ENCODE measurements at places on chromosomes 2 and 18.

GRCh38 chr18:55089610-55090009 lies 130.3 kb upstream of the CCDC68 start:
- no peak for DNase-seq

- DNase-seq: no peak
Observed at GRCh38 chr18:3753106-3753505, 303.1 kb downstream of the TGIF1 start.

DNA sequence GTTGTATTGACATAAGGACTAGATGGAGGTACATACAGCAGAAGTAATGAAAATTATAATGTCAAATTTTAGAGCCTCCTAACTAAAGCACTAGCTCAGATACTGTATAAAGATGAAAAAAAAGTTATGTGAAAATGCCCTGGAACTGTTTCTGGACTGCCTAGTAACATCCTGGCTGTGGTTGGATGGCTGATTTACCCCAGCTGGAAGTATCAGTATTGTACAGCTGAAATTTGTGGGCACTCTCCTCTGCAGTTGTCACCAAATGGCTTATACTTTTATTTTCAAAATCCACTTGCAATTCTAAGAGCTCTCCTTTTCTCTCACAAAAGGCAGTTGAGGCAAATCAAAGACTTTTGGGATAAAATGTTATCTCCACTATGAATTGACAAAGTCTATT lies 239.2 kb downstream of the RPIA start:
- DNase-seq: no peak

DNA sequence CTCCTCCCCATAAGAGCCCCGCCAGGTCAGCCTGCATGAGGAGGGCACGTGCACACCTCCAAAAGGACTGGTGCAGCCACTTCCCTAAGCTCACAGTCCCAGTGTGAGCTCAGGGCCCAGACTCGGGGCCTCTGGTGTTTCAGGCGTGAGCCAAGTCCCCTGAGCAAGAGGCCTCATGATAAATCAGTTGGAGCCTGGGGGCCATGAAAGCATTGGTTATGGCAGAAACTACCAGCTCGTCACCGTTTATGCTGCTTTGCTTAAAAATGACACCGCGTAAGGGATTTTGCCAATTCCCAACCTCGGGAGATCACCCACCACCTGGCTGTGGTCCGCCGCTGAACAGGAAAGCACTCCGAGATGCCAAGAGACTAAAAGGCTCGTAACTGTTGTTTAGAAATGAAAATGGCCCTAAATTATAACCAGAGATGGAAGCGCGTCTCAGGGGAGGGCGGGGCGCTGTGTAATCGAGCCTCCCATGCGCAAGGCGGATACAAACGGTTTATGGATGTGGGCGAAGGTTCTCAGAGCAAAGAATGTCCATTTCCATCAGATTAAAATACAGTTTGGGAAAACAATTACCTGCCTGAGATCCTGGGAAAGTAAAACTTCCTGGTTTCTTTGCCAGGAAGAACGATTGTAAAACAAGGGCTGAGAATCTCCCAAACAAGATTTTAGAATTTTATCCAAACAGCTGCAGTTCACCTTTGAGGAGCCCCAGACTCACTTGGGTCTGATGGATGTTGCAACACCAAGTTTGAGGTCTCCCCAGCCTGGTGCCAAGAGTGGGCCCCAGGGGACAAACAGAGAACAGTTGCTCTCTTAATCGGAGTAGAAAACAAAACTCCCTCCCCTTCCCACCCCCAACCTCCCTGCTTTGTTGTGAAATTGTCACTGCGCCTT lies 141.4 kb downstream of the BCL2 start:
- DNase-seq: peak; percentile 47

GRCh38 chr2:38415728-38416291 lies 38.7 kb upstream of the ATL2 start:
- DNase-seq: no peak

GRCh38 chr2:179104736-179105135 lies 54.8 kb upstream of the CCDC141 start:
- no peak for DNase-seq
